ENCODE measurements at places on chromosomes 4 and X.

- no peak overlapping the region for H3K4me3 ChIP-seq
- peaks cover 21% of the 10 kb centered on the region for H3K4me1 ChIP-seq
- H3K27ac ChIP-seq = no peak overlapping the region
- no peaks in the 10 kb centered on the region for H3K27me3 ChIP-seq
These were observed 34.2 kb downstream of the PLAC1 start for GRCh38 chrX:134624046-134624430.

DNA sequence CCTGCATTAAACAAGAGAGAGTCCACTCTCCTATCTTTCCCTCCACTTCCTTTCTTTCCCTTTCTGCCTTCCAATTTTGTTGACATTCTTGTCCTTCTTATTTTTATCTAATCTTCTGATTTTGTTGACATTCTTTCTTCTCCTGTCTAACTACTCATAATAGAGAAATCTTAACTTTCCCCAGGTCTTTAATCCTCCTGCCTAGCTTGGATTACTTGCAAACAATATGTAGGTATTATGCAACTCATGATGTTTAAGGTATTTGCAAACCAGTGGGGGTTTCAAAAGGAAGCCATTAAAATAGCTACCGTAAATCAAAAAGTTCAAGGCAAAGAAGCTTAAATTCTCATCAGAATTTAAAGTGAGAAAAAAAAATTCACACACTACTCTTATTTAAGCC is 53.9 kb downstream of the PROM1 start:
- H3K27me3 ChIP-seq = no peaks in the 10 kb centered on the region
- no peak overlapping the region for H3K4me3 ChIP-seq
- H3K27ac ChIP-seq = no peak overlapping the region
- H3K36me3 ChIP-seq = no peaks in the 10 kb centered on the region
- no peak for DNase-seq
- no peaks in the 10 kb centered on the region for H3K4me1 ChIP-seq

GRCh38 chrX:23820235-23820782 is 37.3 kb downstream of the SAT1 start:
- H3K4me1 ChIP-seq = no peaks in the 10 kb centered on the region
- DNase-seq = no peak
- H3K36me3 ChIP-seq = no peaks in the 10 kb centered on the region
- H3K4me3 ChIP-seq = no peak overlapping the region
- H3K27ac ChIP-seq = no peak overlapping the region
- H3K27me3 ChIP-seq = no peaks in the 10 kb centered on the region

GRCh38 chr4:165085946-165086345 is 26.7 kb downstream of the TMEM192 start:
- H3K36me3 ChIP-seq = peaks cover 30% of the 10 kb centered on the region
- H3K4me1 ChIP-seq = no peaks in the 10 kb centered on the region
- no peaks in the 10 kb centered on the region for H3K27me3 ChIP-seq

GRCh38 chrX:146614663-146615478 is 194.7 kb upstream of the CXorf51B start:
- no peaks in the 10 kb centered on the region for H3K36me3 ChIP-seq
- no peak for DNase-seq
- H3K27ac ChIP-seq = no peak overlapping the region
- no peaks in the 10 kb centered on the region for H3K27me3 ChIP-seq
- no peaks in the 10 kb centered on the region for H3K4me1 ChIP-seq

Measured in thoracic aorta (tissue), 2 donors.